Hematopoietic multipotent progenitor cell treated with erythropoietin and hydrocortisone succinate and interleukin-3 and kit ligand, for 6 days (in vitro differentiated cells): ENCODE measurements at places on chromosomes 2 and 18.
A peak's percentile ranks its signal among the peaks of the same experiment; 100 is the strongest.

DNA sequence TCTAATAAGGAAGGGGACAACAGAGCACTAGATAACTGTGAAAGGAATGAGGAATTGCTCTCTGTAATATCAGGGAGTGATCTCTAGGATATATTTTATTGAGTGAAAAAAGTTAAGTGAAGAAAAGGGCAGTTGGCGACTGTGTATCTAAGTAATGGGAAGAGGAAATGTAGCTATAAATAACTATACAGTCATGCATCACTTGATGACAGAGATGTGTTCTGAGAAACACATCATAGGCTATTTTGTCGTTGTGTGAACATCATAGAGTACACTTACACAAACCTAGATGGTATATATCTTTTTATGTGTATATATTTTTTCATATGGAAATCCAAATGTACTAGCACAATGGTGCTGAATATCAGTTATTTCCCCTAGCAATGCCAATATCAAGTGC lies 329.3 kb downstream of the TXNL1 start:
- no peak for DNase-seq

GRCh38 chr2:170679607-170680079 lies 35.5 kb upstream of the SP5 start:
- DNase-seq = peak; percentile 33

GRCh38 chr2:129428086-129428660 lies 551.3 kb upstream of the RAB6C start:
- no peak for DNase-seq

GRCh38 chr2:214233164-214233563 lies 177.7 kb upstream of the VWC2L start:
- no peak for DNase-seq

- no peak for DNase-seq
Measured at GRCh38 chr18:75475228-75475627, 47.7 kb upstream of the SMIM21 start.

DNA sequence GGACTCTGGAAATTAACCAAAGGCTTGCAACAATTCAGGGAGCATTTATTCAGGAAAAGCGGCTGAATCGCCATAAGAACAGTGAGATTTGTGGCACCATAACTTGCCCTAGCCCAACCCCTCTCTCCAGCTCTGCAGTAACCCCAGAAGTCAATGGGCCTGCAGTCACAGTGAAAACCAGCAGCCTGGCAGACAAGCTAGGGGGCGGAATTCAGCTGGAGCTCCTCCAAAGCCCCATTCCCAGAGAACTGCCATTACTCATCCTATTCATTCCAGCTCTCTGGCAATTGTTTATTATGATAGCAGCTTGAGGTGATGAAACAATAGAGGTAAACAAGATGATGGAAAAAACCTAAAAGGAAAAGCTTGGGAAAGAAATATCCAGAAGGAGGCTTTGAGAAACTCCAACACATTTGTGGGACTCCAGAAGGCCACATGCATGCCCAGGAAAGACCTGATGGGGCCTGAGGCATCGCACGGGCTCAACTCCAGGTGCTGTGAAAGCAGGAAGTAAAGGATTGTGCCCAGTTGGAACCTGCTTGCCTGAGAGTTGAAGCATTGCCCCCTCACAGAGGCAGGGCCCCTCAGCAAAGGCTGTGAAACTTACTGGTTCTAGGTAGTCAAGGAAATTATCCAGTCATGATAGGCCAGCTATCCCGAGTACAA lies 126.7 kb downstream of the TWIST2 start:
- DNase-seq = no peak

- DNase-seq = no peak
Measured at GRCh38 chr2:102184568-102184967, 2.3 kb upstream of the IL1RL2 start.

DNA sequence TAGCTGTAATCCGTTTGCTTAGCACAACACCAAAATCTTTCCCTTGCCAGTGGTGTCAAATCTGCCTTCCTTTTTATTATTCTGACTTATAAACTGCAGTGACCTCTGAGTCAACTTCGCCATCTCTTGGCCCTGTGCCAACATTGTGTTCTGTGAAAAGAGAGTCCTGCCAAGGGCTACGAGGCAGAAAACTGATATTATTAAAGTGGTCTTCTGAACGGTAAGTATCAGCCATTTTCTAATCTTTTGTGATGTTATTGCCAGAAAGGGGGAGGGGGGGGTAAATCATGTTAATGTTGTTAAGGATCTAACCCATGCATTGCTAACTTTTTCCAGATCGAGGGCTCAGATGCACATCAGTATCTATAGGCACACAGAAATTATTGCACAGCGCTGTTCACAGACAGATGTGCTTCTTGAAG lies 121.5 kb upstream of the LTBP1 start:
- peak; percentile 53 for DNase-seq

GRCh38 chr2:98324181-98324580 lies 22.1 kb upstream of the CNGA3 start:
- no peak for DNase-seq
